Stimulated activated CD4-positive, alpha-beta T cell treated with anti-CD3 and anti-CD28 coated beads, Interleukin-12 subunit alpha, Interleukin-12 subunit beta, amount 100 ng/mL, for 48 hours (primary cell): ENCODE measurements at places on chromosomes 12 and 14.

DNA sequence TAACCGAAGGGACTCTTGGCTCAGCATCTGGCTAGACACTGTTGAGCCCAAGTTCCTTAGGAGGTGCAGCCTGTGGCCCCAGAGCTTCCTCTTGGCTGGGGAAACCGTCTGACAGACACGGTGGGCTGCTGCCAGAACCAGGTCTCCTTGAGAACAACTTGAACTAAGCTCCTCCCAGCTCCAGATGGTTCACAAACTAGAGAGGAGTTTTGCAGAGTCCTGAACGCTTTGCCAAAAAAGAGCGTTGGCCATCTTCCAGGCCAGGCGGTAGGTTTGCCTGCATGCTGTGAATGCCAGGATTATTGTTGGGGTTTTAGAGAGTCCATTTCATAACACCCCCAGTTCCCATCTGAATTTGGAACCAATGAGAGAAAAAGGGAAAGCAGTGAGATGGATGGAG lies 399.8 kb downstream of the RGS6 start:
- DNase-seq, result no peak

DNA sequence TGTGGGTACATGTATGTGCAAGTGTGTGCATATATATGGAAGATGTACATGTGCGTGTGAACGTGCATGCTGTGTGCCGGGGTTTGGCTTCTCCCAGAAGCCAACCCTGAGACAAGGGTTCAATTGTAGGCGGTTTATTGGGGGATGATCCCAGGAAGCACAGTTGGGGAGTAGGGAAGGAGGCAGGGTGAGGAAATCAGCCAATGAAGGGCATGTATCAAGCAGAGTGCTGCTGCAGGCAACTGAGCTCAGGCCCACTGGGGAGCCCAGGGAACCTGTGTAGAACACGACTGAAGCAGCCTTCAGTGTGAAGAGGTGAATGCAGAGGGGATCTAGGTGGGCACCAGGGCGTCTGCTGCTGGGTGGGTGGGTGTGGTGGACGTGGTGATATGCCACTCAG lies 21.6 kb downstream of the SYNDIG1L start:
- no peak for DNase-seq

DNA sequence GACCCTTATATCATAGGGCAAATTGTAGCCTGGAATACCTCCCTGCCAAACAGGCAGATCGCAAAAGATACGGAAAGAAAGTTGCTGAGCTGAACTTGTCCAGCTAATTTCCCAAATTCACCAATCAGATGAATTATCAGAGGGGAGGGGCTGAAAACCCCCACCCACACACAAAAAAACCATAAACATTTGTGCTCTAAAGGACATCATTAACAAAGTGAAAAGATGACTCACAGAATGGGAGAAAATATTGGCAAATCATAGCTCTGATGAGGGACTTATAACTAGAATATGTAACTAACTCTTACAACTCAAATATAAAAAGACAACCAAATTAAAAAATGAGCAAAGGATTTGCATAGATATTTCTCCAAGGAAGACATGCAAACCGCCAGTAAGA lies 36.3 kb downstream of the PTHLH start:
- DNase-seq, result no peak

GRCh38 chr14:54603362-54603761 lies 36.4 kb downstream of the SAMD4A start:
- no peak for DNase-seq

GRCh38 chr12:21571046-21571445 lies 33.6 kb downstream of the GYS2 start:
- DNase-seq, result no peak

GRCh38 chr14:72775923-72776554 lies 117.9 kb downstream of the DPF3 start:
- no peak for DNase-seq

- DNase-seq, result no peak
Observed at GRCh38 chr12:43062201-43062895, 472.8 kb upstream of the PRICKLE1 start.

DNA sequence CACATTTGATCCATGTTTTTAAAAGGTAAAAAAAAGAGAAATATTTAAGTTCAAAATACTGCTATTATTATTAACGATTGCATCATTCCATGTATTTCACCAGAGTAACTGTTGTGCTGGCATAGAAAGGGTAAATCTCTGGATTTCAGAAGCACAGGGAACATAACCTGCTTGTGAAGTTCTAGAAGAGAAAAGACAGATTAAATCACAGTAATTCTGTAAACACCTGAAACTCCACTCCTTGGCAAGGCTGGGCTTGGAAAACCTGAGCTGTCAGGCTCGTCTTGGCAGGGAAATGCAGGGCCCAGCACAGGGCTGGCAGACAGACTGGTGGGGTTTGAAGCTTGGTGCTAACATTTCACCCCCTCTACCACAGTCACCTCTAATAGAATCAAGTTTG lies 35.1 kb downstream of the SVOP start:
- no peak for DNase-seq

GRCh38 chr14:102066041-102066451 lies 20.8 kb downstream of the HSP90AA1 start:
- no peak for DNase-seq

- no peak for DNase-seq
Observed at GRCh38 chr14:51527073-51527472, 124.6 kb upstream of the FRMD6 start.

GRCh38 chr14:64349741-64350490 lies 38.2 kb upstream of the MTHFD1 start:
- no peak for DNase-seq

GRCh38 chr14:23085458-23085857 lies 9.5 kb downstream of the ACIN1 start:
- DNase-seq, result no peak

DNA sequence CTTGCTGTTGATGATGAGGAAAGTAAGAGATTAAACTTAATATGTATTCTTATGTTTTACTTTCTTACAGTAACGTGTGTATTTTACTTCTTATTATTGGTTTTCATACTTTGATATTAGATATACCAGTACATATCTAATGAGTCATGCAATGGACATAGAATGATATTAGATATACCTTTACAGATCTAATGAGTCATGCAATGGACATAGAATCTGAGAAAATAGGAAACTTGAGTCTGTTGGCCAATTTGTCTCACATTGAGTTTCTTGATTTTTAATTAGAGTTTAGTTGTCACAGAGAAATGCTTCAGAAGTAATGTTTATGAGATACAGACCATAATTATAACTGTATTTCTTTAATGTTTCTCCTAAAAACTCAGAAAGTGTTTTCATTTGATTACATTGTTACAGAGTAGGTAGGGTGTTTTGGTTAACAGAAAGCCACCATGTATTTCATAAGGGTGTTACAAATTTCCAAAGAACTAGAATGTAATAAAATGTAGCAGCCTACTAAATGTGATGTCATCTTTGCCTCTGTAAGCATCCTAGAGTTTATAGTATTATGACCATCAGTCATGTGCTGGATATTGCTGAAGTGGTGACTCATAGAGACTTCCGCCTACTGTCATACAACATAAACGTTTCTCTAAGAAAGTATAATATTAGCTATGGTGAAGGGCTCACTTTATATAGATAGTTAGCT lies 3.0 kb downstream of the GAS2L3 start:
- no peak for DNase-seq

- DNase-seq, result no peak
Observed at GRCh38 chr12:119807380-119807779, 69.7 kb downstream of the CIT start.

DNA sequence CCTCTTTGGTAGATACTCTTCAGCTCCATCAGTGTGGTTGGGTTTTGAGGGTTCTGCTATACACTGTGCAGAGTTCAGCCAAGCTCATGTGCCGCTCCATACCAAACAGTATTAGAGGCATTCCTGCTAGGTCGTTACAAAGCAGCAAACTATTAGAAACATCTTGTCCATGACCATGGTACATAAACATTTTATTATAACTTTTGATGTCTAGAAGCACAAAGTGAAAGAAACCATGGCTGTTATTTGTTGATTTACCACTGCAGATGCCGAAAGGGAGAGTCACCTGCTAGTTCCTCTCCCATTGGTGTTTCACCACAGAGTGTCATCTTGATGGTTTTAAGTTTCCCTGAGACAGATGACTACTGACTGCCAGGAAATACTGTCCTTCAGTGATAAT lies 242.0 kb downstream of the ADAMTS20 start:
- no peak for DNase-seq

DNA sequence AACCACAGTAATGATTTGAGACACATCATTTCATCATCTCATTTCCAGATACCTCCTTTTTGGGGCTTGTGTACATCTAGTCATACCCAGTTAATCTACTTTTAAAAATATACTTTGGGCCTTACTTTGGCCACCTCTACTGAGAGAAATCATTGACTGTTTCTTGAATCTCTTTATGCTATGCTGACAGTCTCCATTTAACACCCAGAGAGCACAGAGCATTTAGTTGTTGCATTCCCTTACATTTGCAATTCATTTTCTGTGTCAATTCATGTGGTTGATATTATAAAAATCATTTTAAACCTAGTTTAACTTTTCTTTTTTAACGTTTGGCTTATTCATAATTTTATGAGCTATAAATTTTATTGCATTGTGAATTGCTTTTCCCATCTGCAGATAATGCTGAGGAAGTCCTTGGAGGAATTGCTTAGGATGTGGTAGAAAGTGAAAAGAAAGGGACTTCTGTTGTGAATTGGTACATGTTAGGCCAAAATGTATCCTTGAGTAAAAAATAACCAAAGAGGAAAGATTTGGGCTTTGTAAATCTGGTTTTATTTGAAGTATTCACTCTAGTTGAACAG lies 17.0 kb upstream of the SLC15A5 start:
- DNase-seq, result no peak

DNA sequence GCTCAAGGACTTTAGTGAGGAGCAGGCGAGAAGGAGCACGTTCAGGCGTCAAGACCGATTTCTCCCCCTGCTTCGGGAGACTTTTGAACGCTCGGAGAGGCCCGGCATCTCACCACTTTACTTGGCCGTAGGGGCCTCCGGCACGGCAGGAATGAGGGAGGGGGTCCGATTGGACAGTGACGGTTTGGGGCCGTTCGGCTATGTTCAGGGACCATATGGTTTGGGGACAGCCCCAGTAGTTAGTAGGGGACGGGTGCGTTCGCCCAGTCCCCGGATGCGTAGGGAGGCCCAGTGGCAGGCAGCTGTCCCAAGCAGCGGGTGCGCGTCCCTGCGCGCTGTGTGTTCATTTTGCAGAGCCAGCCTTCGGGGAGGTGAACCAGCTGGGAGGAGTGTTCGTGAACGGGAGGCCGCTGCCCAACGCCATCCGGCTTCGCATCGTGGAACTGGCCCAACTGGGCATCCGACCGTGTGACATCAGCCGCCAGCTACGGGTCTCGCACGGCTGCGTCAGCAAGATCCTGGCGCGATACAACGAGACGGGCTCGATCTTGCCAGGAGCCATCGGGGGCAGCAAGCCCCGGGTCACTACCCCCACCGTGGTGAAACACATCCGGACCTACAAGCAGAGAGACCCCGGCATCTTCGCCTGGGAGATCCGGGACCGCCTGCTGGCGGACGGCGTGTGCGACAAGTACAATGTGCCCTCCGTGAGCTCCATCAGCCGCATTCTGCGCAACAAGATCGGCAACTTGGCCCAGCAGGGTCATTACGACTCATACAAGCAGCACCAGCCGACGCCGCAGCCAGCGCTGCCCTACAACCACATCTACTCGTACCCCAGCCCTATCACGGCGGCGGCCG lies 1.1 kb downstream of the PAX9 start:
- no peak for DNase-seq

GRCh38 chr14:77027538-77028383 lies 747 bp downstream of the IRF2BPL start:
- peak; percentile 45 for DNase-seq

- no peak for DNase-seq
Observed at GRCh38 chr14:81336009-81336408, 64.1 kb downstream of the STON2 start.

- no peak for DNase-seq
Observed at GRCh38 chr12:54142114-54142475, 46.7 kb downstream of the SMUG1 start.

DNA sequence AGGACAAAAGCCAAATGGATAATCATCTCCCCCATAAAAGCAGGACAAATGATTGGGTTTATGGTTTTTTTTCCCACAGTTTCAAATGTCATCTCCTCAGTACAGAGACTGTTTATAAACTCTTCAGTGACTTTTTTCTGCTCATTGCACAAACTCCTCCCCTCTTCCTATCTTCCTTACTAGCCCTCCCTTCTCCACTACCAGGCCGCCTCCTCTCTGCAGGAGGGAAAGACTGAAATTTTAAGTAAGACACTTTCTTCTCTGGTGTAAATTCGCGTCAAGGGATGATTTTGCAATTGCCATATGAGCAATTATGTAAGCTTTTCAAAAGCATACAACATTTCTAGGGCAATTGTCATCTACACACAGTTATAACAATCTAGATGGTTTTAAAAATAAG lies 37.0 kb downstream of the BTG1 start:
- DNase-seq, result no peak

GRCh38 chr12:89270548-89270947 lies 81.8 kb downstream of the DUSP6 start:
- no peak for DNase-seq

- DNase-seq, result no peak
Observed at GRCh38 chr14:45068396-45068795, 15.5 kb upstream of the PRPF39 start.

- no peak for DNase-seq
Observed at GRCh38 chr14:34257505-34257904, 204.5 kb downstream of the SPTSSA start.

- DNase-seq, result no peak
Observed at GRCh38 chr12:14776236-14776961, 26.9 kb downstream of the WBP11 start.

DNA sequence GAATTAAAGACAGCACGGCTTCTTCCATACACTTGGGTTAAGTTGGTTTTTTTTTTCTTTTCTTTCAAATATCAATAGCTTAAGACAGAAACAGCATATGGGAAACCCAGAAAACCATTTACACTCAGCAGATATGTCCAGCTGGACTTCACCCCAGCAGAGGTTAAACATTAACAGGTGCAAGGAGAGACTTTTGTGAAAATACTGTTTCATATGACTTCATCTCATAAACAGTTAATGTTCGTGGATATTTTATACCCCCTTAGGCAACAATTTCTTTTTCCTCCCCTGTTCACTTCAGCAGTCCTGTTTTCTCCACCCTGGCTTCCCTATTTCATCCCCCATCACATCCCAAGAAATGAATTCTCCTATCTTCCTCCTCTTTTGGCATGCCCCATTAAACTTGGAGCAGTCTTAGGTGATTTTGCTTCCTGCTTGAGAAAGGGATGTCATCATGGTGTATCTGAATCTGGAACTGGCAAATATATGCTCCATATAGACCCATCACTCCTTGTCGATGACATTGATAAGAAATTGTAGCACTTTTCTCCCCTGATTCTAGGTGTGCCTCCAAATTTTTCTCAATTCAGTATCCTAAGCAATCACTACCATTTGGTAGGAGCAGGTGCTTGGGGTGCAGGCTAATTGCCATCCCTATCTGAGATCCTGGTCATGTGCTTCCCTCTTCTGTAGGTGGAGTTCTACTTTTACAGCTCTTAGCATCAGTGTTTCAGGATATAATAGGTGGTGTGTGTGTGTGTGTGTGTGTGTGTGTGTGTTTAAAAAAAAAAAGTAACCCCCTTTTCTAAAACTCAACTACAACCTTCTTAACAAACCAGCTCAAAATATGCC lies 67.9 kb downstream of the BMP4 start:
- no peak for DNase-seq

- no peak for DNase-seq
Observed at GRCh38 chr12:121513464-121514183, 67.2 kb downstream of the KDM2B start.
